Liver (tissue), 10 donors: ENCODE measurements at places on chromosomes 7 and 10.

- DNase-seq = no peak
Measured at GRCh38 chr10:72344932-72345331, 9.8 kb downstream of the DNAJB12 start.

DNA sequence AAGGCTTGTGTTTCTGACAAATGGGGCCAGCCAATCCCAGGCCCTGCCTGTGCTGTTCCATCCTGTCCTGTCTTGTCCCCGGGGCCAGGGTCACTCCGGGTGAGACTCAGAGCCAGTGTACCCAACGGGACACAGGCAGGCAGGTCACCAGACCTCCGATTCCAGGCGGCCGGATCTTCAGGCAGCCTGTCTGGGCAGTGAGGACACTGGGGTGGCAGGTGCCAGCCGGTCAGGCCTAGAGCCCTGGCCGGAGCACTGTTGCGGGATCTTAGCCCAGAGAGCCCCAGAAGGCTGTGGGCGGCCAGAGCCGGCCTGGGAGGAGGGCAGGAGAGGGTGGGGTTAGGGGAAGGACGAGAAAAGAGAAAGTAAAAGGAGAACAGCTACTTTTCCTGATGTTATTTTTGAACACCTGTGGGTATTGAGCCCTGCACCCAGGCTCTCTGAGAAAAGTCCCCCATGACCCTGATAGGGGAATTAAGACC lies 134.3 kb upstream of the TNRC18 start:
- DNase-seq = peak; percentile 58

- no peak for DNase-seq
Measured at GRCh38 chr10:90834326-90834725, 23.5 kb downstream of the HTR7 start.

DNA sequence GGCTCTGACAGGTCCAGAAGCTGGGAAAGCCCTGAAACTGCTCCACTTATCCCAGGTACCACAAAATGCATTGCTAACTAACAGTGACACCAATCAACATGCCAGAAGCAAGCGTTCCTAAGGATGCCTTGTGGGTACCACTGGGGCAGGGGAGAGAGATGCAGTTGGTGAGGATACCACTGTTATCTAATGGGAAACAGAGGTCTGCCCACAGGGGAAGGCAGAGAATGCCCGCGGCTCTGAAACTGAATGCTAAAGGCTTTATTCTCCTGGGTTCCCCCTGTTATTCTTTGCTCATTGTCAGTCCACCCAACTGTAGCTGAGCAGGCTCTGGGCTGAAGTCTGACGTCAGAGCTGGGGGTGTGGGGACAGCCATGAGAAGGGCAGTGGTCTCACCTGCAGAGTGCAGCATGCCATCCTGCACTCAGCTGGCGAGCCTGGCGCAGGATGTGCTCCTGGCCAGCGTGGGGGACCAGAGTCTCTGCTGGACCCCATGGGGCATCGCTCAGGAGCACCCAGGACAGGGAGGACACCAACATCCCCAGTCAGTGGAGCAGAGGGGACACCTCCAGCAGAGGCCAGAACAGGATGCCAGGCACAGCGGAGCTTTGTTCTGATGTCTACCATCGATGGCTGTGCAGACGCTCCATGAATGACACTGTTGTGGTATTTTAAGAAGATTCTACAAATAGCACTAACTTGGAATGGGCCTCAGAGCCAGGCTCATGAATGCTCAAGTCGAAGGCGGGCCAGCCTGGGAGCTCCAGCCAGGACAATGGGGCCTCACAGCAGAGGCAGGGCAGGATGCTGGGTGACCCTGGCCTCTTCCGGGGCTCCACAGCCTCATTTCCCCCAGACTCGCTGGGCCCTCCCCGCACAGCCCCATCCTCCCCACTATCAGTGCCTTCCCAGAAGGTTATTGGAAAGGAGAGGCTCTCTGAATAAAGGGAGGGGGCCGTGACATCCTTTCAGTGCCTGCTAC lies 95.8 kb downstream of the ARHGAP22 start:
- DNase-seq = peak; percentile 28

DNA sequence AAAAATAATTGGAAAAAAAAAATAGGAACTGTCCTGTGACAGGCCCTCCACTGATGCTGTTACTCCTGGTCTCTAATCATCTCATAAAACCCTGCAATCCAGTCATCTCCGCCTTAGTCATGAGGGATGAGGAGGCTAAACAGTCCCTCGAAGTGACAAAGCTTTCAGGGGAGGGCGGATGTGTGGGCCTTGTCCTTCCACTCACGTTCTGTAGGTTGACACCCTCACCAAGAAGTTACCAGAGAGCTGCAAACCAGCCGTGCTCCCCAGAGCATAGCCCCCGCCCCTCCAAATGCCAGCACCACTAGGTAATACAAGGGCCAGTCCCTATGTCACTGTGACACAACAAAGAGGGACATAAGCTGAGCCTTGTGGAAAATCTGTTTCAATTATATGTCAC lies 11.9 kb downstream of the COBL start:
- DNase-seq = no peak

DNA sequence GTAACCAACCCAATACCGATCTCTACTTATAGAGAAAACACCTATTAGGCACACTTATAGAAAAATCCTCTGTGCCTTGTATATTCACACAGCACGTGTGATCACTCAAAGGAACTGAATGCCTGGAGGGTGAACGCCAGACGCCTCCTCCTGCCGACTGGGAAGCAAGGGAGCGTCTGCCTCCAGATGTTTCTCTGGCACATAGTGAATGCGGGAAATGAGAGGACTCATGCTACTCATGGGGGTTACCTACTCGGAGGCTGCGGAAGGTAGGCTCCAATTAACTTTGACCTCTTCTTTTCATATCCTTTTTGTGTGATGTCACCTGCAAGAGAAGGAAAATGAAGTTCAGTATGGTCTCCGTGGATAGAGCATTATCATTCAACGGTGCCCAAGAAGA lies 203.3 kb downstream of the DIP2C start:
- no peak for DNase-seq

DNA sequence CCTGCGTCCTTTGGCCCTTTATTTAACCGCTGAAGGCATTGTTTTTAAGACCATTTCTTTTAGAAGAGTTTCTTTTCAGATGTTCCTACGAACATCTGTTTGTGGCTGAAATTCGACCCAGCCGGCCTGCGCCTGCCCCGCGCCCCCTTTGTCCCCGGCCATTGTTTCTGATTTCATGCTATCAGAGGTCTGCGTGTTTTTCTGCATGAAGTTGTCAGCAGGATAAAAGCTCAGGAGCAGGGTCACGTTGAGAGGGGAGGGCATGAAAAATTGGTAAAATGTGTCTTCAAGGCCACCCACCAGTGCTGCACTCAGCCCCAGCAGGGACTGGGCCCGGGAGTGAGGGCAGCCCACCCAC lies 43.1 kb downstream of the NKX6-2 start:
- DNase-seq = no peak

DNA sequence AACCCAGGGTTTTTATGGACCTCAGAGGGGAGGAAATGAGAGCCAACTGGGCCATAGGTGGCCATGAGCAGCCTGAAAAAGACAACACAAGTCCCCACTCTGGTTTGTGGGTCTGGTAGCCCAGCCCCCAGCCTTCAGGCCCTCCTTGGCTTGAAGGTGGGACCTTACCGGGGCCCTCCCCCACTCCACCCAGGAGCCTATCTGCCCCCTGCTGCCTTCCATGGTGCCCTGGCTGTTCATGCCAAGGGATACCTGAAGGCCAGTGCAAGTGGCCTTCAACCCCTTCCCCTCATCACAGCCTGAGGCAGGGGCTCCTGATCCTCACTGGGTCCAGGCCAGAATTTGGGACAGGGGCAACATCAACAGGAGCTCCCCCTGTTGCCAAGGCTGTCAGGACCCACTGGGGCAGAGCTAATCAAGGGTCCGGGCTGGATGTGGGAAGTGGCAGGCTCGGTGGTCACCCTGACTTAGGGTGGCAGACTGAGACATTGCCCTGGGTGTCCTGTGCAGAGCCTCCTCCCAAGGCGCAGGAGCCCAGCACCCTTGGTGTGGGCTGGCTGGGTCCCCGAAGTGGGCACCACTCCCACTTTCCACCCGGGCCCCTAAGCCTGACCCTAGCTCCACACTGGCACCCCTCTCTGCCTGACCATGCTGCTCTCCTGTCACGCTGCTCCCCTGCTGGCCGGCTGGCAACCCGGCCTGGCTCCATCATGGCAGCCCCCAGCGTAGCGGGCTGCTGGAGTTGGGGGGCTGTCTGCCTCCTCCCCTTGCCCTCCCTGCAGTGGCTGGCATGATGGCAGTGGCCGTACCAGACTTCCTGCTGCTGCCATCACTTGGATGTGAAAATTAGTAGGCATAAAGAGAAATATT lies 6.4 kb downstream of the WDFY4 start:
- no peak for DNase-seq

DNA sequence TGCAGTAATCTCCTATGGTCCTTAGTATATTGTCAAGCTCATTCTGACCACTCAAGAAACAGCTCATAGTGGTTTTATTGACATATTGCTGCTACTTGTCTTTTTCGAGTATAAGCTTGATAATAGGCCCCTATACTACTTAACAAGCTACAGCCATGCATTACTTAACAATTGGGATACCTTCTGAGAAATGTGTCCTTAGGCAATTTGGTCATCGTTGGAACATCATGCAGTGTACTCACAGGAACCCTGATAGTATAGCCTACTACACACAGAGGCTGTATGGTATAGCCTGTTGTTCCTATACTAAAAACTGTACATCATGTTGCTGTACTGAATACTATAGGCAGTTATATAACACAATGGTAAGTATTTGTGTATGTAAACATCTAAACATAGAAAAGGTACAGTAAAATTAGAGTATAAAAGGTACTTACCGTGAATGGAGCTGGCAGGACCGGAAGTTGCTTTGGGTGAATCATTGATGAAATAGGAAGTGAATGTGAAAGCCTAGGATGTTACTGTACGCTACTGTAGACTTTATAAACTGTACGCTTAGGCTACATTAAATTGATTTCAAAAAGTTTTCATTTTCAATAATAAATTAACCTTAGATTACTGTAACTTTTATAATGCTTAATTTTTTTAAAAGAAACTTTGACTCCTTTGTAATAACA lies 160.9 kb downstream of the LRRC4 start:
- no peak for DNase-seq

GRCh38 chr10:11713963-11714362 lies 28.2 kb upstream of the ECHDC3 start:
- DNase-seq = no peak

- DNase-seq = no peak
Measured at GRCh38 chr7:93574269-93574645, 267 bp downstream of the CALCR start.

DNA sequence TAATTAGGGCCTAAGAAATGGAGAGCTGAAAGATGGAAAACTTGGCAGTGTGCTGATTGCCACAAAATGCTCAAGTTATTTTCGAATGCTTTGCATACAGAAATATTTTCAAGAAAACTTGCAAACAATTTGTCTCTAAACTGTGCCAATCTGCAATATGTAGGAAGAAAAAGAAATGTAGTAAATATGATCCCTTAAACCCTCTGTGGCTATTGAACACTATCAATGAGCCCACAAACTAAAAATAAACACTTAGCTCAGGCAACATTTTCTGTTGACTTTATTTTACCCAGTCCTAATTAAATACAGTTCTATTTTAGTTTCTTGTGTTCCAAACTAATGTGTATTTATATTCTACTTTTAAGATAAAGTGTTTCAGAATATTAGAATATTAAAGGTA lies 342.1 kb downstream of the SEMA3D start:
- no peak for DNase-seq

GRCh38 chr10:87591589-87591886 lies 68.1 kb upstream of the PAPSS2 start:
- DNase-seq = no peak

GRCh38 chr7:155753446-155753965 lies 58.8 kb downstream of the SHH start:
- no peak for DNase-seq

- DNase-seq = no peak
Measured at GRCh38 chr7:22920672-22921071, 93.3 kb downstream of the HYCC1 start.

- peak; percentile 21 for DNase-seq
Measured at GRCh38 chr7:158241919-158242318, 345.7 kb downstream of the PTPRN2 start.

DNA sequence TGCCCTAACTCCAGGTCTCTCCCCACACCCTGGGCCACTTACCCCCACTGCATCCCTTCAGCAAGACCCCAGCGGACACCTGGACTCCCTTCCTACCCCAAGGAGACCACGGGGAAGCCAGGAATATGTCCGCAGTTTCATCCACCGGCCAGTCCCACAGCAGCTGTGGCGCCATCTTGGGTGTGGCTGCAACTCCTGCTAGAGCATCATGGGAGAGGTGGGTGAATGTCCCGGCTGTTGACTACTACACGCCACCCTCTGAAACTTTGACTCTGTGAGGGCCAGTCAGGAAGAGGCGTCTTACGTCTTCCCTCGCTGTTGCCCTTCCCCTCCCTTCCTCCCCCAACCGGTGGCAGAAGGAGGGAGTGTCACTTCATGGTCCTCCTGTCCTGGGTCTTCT lies 238.3 kb upstream of the RNF32 start:
- DNase-seq = no peak

DNA sequence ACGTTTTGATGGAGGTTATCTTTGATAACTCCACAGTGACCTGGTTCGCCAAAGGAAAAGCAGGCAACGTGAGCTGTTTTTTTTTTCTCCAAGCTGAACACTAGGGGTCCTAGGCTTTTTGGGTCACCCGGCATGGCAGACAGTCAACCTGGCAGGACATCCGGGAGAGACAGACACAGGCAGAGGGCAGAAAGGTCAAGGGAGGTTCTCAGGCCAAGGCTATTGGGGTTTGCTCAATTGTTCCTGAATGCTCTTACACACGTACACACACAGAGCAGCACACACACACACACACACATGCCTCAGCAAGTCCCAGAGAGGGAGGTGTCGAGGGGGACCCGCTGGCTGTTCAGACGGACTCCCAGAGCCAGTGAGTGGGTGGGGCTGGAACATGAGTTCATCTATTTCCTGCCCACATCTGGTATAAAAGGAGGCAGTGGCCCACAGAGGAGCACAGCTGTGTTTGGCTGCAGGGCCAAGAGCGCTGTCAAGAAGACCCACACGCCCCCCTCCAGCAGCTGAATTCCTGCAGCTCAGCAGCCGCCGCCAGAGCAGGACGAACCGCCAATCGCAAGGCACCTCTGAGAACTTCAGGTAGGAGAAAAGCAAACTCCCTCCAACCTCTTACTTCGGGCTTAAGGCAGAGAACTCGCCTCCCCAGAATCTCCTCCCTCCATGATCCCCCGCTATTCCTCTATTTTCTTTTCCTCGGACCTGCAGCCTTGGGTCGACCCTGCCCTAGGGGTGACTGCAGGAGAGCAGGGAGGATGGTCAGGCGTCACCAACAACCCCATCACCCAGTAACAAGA lies at the start of gene SERPINE1:
TSS of gene SERPINE1 (plus strand) at position 454 of the 809 bp plus-strand sequence. CDS start 1,290 bp downstream, outside the sequence.
- peak; percentile 64 for DNase-seq

DNA sequence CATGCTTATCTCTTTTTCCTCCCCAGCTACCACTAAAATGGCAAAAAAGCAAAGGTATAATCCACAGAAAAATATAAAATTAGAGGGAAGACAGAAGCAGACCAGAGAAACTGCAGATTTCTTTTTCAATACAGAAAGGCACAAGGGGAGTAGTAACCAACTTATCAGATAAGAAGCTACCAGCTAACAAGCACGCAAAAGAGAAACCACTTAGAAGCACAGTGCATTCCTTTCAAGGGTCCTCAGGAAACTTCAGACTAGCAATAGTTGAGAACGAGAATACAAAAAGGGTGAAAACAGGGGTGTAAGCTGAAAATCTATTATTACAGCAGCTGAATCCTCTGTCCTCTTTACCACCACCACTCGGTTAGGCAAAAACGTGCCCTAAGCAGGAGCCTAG lies 9.9 kb upstream of the OR2A5 start:
- no peak for DNase-seq
